Left forelimb (tissue), 1 donor: ENCODE measurements at places on chromosomes 11 and 22.

GRCh38 chr11:112085822-112086421 lies 634 bp downstream of the TIMM8B start:
- no peak for DNase-seq

GRCh38 chr11:48031602-48032001 lies 51.2 kb downstream of the PTPRJ start:
- no peak for DNase-seq

GRCh38 chr22:49969751-49970527 lies 9.4 kb downstream of the PIM3 start:
- DNase-seq = peak; percentile 62

GRCh38 chr11:119027561-119028345 lies 2.9 kb downstream of the SLC37A4 start:
- no peak for DNase-seq

DNA sequence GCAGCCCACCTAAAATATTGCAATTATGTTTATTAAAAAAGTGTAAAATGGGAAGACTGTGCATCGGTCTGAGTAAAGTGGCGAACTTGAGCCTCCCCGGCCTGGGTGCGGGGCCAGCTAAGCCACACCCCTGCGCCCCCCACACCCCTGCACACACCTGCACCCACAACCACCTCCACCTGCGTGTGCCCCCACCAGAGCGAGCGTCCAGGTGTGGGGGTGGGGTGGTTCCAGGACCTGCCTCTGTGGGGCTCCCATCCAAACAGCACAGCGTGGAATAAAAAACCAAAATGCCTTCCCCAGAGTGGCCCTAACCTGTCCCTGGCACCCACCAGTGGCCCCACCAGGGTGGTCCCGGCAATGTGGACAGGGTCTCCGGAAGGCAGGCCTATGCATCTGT lies 30.1 kb upstream of the CARS1 start:
- no peak for DNase-seq

- DNase-seq = no peak
Measured at GRCh38 chr11:69627551-69627950, 13.4 kb upstream of the CCND1 start.

- DNase-seq = no peak
Measured at GRCh38 chr11:1549338-1550330, 22.4 kb downstream of the DUSP8 start.
